Activated T-cell treated with anti-CD3 and anti-CD28 coated beads, Interleukin-2, amount 50 U/mL, for 24 hours (primary cell): ENCODE measurements at places on chromosomes 3 and 15.

DNA sequence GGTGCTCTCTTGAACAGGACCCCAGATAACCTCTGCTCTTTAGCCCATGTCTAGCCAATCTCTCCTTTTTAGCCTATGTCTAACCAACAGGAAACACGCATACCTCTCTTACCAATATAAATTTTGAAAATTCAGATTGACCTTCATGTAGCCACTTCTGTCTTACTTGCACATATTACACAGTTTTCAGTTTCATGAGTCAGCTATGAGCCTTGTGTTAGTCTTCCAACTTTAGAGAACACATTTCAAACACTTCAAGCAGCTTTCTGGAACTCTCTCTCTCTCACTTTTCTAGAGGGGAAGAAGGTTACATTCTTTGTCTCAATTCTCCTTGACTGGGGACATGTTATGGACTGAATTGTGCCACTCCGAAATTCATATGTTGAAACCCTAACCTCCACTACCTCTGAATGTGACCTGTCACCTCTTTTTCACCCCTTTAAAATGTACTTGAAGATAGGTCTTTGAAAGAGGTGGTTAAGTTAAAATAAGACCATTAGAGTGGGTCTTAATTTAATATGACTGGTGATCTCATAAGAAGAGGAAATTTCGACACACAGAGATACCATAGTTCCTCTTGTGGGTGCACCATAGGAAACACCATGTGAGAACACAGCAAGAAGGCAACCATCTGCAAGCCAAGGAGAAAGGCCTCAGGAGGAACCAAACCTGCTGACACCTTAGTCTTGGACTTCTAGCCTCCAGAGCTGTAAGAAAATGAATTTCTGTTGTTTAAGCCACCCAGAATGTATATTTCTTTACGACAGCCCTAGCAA lies 480.3 kb upstream of the ALCAM start:
- DNase-seq: no peak

DNA sequence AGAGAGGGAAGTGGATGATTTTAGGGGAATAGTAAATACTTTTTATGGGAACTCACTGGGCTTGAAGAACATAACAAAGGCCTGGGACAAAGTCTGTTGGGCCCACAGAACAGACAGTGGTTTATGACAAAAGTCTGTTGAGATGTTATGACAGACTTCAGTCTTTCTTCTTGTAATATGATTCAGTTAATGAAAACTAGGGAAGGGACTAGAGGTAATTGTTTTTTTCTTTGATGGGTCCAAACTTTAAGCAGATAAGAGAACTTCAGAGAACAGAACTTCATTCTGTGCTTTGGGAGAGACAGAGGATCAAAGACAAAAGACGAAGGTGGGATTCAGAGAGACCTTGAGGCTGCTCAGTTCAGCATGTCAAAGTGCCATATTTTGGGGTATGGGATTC lies 9.3 kb downstream of the CRYBG3 start:
- no peak for DNase-seq

DNA sequence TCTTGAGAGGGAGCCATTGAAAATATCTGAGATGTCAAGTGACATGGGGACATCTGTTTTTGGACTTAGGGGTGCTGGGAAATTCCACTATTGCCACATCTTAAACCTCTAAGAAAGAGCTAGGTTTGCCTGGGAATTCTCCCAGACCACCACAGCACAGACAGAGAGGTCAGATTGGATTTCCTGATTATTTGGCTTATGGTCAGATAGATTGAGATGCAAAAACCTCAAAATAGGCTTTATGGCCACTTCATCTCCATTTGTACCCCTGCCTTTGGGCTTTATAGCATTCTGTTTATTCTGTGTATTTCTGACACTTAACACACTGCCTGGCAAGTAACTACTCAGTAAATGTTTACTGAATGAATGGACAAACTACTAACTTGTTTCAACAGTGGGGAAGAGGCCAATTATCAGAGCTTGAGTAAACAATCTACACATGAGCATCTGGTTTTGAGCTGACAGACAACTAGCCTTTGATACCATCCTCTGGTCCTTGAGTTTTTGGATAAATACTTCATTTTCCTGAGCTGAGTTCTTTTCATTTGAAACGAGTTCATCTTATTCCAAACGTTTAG lies 81.8 kb downstream of the TP63 start:
- DNase-seq: no peak

DNA sequence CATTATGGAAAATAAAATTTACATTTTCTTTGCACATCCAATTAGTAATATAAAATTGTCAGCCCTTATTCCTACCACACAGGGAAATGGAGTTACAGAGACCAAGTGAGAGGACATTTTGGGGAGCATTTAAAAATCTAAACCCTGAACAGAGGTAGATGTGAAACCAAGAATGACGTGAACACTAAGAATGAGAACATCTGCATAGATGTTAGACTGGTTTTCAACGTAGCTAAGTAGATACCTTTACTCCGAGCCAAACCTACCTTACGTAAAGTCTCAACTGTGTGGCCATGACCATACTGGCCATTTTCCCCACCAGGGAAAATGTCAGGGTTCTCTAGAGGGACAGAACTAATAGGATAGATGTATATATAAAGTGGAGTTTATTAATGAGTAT lies 51.4 kb upstream of the THBS1 start:
- DNase-seq: no peak

DNA sequence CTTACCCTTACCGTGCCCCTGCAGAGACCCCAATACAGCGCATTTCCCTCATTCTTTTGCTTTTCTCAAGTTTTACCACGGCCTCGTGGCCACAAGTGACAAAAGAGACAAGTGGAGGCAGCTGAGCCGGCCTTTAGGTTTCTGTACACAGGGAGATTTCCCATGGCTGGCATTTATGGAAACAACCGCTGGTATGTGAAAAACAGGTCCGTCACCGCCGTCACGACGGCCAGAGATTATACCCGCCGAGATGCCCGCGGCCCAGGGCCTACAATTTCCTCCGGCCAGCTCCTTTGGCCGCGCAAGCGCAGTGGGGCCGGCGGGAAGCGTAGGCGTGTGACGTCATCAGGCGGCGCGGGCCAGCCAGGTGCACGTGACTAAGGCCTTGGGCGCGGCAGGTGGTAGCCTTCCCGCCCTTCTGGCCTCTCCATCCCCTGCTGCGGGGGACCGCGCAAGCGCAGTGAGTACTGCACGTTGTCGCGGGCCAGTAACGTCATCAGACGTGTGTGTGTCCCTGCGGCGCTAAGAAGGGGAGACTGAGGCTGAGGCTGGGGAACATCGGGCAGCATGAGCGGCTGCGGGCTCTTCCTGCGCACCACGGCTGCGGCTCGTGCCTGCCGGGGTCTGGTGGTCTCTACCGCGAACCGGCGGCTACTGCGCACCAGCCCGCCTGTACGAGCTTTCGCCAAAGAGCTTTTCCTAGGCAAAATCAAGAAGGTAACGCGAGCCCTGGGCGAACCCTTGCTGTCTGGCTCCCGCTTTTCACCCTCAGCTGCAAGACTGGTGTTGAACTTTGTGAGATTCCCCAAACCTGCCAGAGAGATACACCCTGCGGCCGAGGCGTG lies at the start of gene ACAD9:
TSS of gene ACAD9 (plus strand) at position 496 of the 845 bp plus-strand sequence. CDS start at position 568, 72 bp downstream.
- DNase-seq: peak; percentile 99

- DNase-seq: no peak
Observed at GRCh38 chr3:126961791-126962461, 21.0 kb upstream of the PLXNA1 start.

- peak; percentile 32 for DNase-seq
Observed at GRCh38 chr15:67093504-67093862, 28.1 kb downstream of the SMAD3 start.
